Kidney epithelial cell (primary cell): ENCODE measurements at places on chromosomes 3 and 15. TPM values are rescaled to one million over a fixed set of nuclear protein-coding genes. Genes with fewer than 3 reads are reported as not detected.

ITIH1 gene
- not detected in 2 replicates for total RNA-seq

TGM5 gene
- total RNA-seq: not detected in 2 replicates

DNA sequence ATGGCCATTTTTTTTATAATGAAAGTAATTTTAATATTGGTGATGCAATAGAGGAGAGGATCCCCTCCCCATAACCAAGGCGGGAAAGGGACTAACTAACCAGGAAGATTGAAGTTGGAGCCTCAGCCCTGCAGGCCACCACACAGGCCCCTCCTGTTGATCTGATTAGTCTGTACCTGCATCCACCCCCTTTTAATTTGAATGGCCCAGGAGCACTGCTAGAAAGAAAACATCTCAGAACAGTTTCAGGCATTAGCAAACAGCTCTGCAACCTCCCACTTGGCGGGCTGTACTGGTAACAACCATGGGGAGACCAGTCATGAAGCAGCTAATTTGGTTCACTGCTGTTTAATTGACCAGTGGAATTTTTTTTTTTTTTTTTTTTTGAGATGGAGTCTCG lies 10.3 kb downstream of the CAV3 start:
- no peak for DNase-seq

- DNase-seq: no peak
These were observed 218.4 kb upstream of the SLCO3A1 start for GRCh38 chr15:91635080-91635479.

DNA sequence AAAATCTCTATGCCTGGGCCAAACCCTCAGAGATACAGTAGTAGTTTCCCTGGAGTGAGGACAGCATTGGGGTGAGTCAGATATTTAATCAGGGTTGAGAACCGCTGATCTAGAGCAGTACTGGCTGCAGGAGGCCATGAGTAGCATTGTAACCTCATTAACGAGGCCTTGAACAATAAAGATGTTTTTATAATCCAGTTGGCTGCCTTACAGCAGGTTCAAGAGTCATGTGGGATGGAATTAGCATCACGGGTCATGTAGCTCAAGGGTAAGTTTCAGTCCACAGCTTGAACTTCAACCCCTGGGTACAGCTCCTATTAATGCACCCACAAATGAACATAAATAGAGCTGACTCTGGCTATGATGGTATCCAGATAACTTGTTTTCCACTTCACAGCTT lies 5.1 kb downstream of the HPS3 start:
- DNase-seq: no peak

DNA sequence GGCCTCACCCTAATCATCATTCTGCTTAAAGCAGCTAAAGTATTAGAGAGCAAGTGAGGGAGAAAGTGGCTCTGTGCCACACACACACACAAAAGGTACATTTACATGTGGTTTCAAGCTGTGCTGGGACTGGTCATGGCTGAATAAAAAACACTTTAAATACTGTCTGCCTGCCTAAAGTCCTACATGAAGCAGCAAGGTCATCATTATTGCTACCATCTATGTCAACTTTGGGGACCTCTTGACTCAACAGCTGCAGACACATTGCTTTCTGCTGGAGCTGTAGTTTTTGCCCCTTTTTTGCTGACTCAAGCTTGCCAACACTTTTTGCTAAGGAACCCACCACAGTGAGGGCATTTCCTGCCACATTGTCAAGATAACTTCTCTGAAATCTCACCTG lies 1237.9 kb downstream of the ROBO2 start:
- DNase-seq: no peak

- DNase-seq: no peak
These were observed 764 bp downstream of the UACA start for GRCh38 chr15:70762469-70763119.

- no peak for DNase-seq
These were observed 165.6 kb downstream of the STAG1 start for GRCh38 chr3:136586580-136586979.

DNA sequence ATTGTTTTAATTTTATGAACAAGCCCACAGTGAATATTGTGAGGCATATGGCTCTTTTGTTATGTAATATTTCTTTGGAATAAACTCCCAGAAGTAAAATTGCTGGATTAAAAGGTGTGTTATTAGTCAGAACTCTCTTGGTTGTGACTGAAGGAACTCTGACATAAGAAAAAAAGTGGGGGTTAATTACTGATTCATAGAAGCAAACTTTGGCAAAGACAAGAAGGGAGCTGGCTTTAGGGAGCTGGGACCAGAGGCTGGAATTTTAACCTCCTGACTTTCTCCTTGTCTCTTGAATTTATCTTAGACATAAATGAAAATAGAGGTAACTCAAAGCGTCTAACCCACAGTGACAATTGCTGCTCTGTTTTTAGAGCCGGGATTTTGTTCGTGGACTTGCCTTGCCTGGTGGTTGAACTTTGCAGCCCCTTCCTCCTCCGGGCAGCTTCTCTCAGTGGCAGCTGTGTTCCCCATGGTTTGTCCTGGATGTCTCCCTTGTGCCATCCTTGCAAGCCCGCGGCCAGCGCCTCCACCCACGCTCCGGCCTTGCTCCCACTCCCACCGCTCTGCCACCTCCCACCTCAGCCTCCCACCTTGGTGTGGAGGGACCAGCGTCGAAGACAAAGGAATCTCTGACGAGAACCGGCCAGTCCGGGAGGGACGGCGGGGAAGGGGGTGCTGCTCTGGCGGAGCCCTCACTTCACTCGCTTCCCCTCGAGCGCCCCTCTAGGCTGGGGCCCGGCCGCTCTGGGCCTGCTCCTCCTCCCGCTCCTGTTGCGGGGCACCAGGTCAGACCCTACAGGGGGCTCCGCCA lies 28.0 kb downstream of the ARHGAP31 start:
- DNase-seq: no peak

DNA sequence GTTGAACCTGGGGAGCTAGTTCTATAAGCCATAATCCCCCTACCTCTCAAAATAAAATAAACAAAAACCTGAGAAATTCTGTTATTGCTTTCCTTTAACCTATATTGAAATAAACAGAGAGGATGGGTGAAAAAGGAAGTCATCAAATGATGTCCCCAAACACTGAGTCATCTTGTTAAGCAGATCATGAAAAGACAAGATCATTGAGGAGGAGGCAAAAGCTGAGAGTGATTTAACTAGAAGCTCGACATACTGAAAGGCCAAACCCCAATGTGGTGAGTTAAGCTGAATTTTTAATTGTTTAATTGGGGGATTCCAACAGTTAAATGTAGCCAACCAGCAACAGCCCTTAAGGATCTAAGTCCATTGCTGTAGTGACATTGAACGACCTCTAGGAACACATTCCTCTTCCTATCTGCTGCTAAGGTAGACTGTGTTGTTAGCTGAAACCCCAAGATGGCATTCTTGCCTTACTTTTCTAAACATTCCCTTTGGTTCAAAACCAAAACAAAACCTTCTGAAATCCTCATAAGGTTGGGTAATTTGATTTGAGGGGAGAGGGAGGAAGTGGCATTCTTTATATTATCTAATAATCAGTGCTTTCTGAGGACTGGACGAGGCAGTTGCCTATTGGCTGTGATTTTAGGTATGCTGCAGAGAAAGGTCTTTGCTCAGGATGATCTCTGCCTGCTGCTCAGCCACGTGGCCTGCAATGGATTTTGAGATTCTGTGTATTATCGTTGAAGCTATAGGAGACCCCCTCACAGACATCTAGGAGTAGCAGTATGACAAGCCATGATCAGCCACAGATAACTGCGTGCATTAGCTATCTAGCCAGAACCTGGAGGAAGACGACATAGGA lies 62.7 kb upstream of the BNIP2 start:
- DNase-seq: no peak

GRCh38 chr15:44501768-44502366 lies 35.1 kb upstream of the EIF3J start:
- DNase-seq: no peak
